Activated CD4-positive, alpha-beta memory T cell treated with anti-CD3 and anti-CD28 coated beads, Interleukin-2, amount 10 ng/mL, durations not matched to agents 7 days and 5 days (primary cell): ENCODE measurements at places on chromosomes 6 and 20. TPM values are rescaled to one million over a fixed set of nuclear protein-coding genes. Genes with fewer than 3 reads are reported as not detected.

GRCh38 chr6:137112067-137112355 is 61.4 kb downstream of the IL22RA2 start:
- no peak for DNase-seq

DNA sequence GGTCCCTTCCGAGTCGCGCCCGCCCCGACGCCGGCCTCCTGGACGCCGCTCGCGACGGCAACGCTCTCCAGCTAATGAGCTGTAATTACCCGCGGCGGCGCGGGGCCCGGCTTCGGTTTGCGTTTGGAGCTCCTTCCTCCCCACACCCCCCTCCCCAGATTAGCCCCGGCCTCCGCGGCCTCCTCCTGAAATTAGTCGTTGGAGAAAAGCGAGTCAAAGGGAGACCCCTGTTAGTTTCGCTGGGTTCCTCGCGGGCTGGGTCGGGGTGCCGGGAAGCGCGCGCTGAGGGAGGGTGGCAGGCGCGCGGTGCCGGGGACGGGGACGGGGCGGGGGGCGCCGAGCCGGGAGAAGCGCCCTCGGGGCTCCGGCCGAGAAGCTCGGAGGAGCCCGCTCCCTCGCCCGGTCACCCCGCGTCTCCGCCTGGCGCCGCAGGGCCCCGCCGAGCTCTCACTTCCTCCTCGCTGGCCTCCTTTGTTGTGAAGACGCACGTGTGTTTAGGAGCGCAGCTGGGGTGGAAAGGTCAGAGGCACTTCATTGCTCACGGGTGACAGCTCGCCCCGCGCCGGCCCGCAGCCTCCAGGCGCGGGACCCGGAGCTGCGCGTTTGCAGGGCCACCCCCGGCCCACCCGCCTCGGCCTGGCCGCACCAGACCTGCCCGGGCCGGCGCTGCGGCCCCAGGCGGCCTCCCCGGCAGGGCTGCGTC is 4.9 kb downstream of the FOXC1 start:
- no peak for DNase-seq

DNA sequence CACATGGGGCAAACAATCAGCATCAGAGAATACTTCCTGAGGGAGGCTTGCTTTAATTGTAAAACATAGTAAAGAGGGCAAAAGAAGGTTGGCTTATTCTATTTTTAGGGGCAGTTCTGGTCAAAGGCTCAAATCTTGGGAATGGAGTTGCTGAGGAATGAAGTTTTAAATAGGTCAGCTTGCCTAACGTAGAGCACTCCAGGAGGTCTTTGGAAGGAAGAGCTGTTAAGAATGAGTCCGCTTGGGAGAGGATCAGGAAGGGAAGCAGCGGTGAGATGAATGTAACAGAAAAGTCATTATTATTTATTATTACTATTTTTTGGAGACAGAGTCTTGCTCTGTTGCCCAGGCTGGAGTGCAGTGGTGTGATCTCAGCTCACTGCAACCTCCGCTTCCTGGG is 108.7 kb downstream of the ZFAND3 start:
- DNase-seq = no peak

- DNase-seq = no peak
Measured at GRCh38 chr6:151443911-151444621, 7.9 kb downstream of the RMND1 start.

- no peak for DNase-seq
Measured at GRCh38 chr6:48397887-48398286, 286.9 kb upstream of the PTCHD4 start.

DNA sequence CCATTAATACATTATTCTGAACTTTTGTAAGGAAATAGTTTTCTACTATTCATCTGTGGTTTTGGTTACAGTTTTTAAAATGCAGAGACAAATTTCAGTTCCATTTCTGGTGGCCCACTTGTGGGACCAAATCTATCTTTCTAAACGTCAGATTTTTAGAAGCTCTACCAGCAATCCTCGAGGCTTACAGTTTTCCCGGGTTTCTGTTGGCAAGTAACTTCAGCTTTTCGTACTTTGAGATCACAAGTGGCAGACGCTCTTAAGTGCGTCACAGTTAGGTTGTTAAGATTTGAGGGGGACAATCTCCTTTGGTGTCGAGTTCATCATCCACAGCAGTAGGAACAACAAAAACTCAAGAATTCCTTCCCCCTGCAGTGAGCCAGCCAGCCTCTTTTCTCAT is 60.0 kb downstream of the JARID2 start:
- no peak for DNase-seq

DNA sequence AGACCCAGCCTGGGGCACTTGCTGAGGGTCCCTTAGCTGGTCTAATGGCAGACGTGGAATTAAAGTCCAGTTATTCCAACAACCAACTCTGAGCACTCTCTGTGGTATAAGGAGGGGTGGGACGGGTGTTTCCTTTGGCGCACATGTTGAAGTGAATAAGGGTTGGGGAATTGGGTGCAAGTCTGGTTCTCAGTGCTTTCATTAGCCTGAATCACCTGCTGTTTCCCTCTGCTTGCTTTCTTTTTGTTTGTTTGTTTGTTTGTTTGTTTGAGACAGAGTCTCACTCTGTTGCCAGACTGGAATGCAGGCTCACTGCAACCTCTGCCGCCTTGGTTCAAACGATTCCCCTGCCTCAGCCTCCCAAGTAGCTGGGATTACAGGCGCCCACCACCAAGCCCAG is 110.1 kb downstream of the TNFAIP3 start:
- no peak for DNase-seq

DNA sequence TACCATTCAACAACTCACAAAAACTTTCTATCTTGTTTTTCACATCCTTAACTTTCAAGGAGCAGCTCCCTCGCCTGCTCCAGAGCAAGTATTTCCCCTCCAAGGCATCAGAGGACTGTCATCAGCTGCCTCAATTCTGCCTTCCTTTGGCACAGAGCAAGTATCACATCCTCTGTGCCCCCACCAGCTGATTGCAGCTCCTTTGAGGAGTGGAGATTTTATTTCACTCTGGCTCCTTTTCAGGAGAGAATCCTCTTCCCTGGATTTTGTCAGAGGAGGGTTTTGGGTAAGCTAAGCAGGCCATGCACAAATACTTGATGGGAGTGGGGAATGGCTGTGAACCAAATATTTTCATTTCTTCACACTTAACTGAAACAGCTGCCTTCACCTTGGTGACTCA is 610.5 kb upstream of the FLRT3 start:
- no peak for DNase-seq

GRCh38 chr6:22638320-22638719 is 69.0 kb downstream of the HDGFL1 start:
- no peak for DNase-seq

- DNase-seq = no peak
Measured at GRCh38 chr6:112575309-112575834, 228.2 kb downstream of the RFPL4B start.

GRCh38 chr6:148701375-148701774 is 45.5 kb upstream of the UST start:
- no peak for DNase-seq

DNA sequence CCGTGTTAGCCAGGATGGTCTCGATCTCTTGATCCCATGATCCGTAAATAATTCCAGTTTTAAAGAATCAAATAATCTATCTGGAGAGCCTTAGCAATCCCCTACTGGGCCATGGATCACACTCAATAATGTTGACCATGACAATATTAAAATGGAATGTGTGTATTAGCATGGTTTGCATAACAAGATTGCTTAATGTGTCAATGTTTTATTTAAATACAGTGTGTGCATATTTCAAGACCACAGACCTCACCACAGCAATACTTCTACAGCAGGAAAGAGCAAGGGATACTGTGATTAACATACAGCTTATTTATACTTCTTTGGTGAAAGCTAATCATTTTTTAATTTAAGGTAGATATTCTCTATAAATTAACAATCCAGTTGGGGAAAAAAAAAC is 470.4 kb downstream of the TFAP2B start:
- DNase-seq = no peak

DNA sequence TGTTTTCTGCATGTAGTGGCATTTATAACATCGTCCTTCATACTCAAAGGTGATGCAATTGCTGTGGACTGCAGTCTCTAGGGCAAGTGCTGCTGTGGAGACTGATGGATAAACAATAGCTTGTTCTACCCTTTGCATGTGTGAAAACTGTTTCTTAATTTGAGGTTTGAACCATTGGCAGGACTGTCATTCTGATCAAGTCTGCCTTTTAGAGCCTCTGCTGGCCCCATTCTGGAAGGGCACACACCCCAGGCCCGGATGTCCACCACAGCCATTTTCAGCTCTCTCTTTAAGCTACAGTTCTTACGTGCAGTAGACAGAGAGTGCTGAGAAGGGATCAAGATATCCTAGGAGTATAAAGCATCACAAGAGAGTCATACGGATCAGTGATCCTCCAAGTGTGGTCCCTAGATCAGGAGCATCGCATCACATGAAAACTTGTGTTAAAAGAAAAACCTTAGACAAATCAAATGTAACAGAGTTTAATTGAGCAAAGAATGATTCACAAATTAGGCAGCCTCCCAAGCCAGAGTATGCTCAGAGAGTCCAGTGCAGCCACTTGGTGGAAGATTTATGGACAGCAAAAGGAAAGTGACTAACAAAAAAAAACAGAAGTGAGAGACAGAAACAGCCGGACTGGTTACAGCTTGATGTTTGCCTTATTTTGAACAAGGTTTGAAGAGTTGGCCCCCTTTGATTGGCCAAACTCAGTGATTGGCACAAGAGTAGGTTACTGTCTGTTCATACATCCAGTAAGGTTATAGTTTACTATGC is 52.0 kb downstream of the FRK start:
- DNase-seq = no peak

Gene TNFRSF6B
- not detected for total RNA-seq
